ENCODE measurements at places on chromosomes 3 and 15.

GRCh38 chr3:142898346-142899213, 9.7 kb upstream of the PCOLCE2 start:
- DNase-seq: no peak

- DNase-seq: no peak
Observed at GRCh38 chr3:184665101-184665500, 46.8 kb downstream of the MAGEF1 start.

DNA sequence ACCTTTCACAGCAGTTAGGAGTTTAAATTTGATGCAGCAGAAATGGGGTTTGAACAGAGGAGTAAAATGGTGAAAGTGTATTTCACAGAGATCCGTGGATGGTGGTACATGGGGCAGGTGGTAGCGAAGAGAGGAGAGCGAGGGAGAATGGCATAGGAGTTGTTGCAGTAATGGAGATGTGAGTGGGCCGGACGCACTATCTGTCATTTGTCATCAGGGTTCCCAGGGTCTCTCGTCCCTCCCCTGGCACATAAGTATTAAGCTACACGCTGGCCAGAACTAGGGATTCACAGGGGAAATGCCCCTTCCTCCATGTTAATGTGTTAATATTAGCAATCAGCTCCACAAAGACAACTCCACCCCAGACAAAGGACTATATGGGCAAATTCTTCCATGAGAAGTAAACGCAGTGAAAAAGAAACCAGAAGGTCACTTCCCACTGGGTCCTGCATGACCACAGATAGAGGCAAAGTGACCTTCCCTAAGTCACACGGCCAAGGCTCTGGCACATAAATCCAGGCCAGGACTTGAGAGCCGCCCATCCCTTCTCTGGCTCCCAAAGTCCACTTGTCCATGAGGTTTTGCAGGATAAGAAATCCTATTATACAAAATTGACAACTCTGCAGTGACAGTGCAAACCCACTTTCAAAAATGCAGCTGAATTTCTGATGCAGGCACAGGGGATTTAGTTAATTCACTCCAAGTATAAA, 42.5 kb downstream of the ANXA2 start:
- DNase-seq: no peak

- no peak for DNase-seq
Observed at GRCh38 chr15:61031532-61031931, 197.6 kb downstream of the RORA start.

DNA sequence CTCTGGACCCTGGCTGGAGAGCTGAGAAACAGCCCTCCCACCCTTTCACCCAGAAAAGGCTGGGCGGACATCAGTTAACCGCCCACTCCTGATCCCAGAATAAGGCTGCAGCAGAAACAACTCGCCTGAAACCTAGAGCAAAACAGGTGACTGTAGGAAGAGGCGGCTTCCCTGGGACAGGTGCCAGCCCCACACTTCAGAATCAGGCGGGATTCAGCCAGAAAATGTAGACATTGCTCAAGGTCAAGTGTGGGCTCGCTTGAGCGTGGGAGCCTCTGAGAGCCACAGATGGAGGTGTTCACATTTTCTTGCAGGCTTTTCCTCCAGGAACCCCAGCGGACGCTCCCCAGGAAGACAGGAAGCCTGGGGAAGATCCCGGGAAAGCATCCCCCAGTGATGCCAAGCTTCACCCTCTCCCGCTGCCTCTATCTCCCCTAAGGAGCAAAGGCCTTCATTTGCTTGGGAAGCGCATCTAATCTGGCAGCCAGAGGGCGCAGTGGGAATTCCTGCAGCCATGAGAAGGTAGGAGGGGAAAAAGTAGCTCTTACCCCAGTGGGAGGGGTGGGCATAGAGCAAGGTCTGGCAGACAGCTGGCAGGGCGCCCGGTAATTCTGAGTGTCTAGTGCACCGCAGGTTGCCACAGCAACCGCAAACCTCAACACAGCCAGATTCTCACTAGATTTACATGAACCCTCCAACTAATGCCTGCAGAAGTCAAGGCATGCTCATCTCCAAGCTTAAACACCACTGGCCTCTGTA, 77.7 kb downstream of the OCA2 start:
- DNase-seq: no peak

- DNase-seq: no peak
Observed at GRCh38 chr15:100099976-100100375, 241.8 kb downstream of the ADAMTS17 start.

- peak; percentile 36 for DNase-seq
Observed at GRCh38 chr3:15097891-15098290, 1.1 kb downstream of the RBSN start.

DNA sequence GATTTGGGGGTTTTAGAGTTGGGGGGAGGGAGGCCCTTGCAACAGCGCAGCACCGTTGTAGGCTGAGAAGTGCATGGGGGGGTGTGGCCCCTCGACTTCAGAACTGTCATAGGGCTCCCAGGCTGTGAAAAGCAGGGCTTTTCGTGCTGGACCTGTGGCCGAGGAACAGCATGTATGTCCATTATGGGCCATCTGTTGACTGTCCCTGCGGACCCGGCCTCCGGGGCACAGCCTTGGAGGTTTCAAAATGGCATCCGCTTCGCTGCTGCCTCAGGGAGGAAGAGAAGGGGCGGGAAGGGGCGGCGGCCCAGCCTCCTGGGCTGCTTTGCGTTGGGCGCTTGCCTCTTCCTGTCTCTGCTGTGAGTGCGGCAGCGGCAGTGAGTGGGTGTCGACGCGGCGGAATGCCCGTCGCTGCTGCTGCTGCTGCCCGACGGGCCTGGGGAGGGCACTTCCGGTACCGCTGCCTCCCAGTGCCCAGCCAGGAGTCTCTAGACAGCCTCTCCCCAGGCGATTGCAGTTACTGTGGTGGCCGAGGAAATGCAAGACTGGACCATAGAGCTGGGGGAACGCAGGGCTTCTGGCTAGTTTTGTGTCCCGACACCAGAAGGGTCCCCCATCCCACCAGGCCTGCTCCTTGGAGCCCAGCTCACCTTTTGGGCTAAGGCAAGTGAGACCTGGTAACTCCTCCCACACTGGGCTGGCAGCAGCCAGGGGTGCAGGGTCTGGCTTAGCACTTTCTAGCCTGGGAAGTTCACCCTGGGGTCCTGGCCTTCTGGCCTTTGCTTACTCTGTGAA, 1.9 kb downstream of the GNAI2 start:
- DNase-seq: no peak

DNA sequence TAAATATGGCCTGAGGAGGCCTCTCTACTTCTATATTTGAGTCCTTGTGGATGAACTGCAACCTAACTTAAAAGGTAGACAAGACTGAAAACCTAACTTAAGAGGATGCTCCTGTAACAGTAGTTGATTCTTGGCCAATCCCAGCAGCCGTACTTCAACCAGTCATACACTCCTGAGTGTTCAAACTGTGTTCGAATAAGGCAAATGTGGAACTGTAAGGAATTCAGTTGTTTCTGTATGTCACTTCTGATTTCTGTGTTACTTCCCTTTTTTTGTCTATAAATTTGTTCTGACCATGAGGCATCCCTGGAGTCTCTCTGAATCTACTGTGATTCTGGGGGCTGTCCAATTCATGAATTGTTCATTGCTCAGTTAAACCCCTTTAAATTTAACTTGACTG, 20.5 kb downstream of the GALK2 start:
- peak; percentile 42 for DNase-seq

DNA sequence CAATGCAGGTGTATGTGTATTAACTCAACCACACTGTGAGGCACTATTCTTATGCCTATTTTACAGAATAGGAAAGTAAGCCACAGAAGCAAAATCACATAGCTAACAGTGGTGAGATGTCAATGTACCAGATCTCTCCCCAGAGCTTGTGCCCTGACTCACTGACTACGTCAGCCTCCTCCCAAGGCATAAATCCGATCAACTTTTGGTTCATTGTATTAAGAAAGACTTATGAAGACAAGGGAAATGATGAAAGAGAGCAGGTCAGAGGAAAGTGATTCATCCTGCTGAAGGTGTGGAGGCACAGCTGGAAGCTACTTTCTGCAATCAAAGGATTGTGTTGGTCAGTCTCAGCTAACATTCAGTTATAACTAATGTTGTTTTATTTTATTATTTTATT, 33.0 kb upstream of the SV2B start:
- no peak for DNase-seq

DNA sequence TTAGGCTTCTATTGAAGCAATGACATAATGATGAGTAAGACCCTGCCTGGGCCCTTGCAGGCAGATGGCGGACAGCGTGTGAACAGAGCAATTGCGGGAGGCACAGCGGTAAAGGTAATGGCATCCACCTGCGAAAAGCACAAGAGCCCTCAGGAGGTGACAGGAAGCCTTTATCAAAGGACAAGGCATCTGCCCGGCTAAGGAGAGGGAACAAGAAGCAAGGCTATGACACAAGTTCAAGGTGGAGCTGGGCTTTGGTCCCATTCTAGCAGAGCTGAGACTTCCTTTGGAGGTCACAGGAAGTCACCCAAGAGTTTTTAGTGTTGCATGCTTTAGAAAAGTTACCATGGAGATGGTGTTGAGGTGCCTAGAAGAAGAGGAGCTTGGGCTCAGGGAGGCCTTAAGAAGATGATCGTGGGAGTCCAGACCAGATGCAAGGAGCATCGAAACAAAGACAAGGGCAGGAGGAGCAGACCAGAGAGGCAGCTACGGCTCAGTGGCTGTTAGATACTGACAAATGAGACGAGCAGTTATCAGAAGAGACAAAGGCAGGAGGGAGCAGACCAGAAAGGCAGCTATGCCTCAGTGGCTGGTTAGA, 34.5 kb downstream of the OSBPL10 start:
- DNase-seq: no peak

- DNase-seq: no peak
Observed at GRCh38 chr3:81027344-81027743, 734.1 kb downstream of the GBE1 start.

DNA sequence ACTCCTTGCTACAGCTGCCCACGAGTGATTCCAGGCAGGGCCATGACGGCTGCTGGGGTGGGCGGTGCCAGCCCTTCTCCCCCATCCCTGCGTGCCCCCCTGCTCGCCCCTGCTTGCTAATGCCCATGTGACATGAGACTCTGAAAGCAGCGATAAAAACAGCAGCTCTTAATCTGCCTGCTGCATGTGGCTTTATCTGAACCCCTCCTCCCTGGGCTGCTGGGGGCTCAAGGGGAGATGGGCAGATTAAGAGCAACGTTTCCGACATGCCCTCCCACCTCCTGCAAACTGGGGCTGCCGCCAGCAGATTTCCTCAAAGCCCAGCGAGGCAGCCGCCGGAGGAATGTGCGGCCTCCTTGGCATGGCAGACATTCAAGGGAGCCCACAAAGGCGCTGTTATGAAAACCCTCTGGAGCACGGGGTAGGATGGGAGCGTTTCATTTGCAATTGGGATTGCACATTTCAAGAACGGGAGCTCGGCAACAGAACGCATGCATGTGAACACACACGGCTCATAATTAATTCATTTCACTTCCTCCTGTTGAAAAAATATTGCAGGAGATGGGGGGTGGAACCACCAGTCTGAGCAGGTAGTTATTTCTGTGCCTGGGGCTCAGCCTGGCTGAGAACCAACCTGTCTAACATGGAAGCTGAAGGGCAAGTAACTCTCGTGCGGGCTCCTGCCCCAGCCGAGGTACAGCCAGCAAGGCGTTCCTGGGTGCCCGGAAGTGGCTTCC, 504.2 kb upstream of the PROK2 start:
- DNase-seq: no peak

DNA sequence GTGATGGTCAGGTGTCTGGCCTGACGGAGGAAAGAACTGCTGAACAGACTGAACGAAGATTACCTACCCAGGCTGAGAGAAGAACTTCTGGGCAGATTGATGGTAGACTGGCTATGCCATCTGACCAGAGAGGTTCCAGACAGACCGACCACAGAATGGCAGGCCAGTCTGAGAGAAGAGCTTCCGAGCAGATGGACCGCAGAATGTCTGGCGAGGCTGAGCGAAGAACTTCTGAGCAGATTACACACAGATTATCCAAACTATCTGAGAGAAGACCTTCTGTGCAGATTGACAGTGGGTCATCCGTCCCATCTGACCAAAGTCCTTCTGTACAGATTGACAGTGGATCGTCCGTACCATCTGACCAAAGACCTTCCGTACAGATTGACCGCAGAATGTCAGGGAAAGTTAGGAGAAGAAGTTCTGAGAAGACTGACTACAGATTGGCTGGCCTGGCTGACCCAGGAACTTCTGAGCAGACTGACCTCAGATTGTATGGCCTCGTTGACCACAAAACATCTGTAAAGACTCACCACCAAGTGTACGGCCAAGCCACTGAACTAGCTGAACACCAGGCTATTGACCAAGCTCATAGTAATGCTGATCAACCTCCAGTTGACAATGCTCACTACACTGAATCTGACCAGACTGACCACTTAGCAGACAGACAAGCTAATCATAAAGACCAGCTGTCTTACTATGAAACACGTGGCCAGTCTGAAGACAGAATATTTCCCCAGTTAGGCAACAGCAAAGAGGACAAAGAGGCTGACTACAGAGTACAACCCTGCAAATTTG, 812 bp downstream of the TEX55 start:
- no peak for DNase-seq

DNA sequence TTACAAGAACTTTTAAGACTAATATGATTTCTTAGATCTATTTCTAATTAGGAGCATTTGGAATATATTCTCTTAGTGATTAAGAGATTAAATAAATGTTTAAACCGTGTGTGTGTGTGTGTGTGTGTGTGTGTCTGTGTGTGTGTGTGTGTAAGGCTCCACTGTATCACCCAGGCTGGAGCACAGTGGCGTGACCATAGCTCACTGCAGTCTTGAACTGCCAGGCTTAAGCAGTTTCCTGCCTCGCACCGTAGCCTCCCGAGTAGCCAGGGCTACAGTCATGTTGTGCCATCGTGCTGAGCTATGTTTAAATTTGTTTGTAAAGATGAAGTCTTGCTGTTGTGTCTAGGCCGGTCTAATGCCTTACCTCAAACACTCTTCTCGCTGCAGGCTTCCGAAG, 109.4 kb downstream of the KLHL25 start:
- no peak for DNase-seq

DNA sequence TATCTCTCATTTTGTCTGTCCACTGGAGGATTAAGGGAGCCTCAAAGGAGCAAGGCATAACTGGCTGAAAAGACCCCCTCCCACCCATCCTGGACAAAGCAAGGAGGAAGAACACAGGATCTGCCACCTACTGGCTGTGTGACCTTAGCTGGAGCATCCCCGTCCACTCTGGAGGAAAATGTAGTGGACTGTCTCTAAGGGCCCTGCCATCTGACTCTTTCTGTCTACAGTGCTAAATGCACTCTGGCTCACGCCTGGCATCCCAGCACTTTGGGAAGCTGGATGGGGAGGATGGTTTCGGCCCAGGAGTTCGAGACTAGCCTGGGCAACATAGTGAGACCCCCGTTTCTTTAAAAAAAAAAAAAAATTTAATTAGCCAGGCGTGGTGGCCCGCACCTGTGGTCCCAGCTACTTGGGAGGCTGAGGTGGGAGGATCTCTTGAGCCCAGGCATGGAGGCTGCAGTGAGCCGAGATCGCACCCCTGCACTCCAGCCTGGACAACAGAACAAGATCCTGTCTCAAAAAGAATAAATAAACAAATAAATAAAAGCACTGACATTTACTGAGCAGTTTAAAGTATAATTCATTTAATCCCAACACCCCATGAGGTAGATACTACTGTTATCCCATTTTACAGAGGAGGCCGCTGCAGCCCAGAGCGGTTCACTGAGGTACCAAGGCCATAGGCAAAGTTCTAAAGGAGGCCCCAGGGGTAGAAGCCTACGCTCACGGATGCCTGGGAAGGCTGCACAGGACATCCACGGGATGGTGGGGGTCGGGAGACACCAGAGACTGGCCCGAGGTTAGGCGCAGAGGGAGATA, 1.1 kb downstream of the TBC1D2B start:
- DNase-seq: no peak

- no peak for DNase-seq
Observed at GRCh38 chr15:88799341-88799740, 3.9 kb upstream of the ACAN start.

- DNase-seq: no peak
Observed at GRCh38 chr3:154275965-154276364, 48.3 kb downstream of the DHX36 start.

GRCh38 chr15:40450047-40450446, 9.3 kb downstream of the BAHD1 start:
- DNase-seq: no peak
